GM23338 (cell line): ENCODE measurements at places on chromosomes 6 and 20. TPM values are rescaled to one million over a fixed set of nuclear protein-coding genes. Genes with fewer than 3 reads are reported as not detected.

- no peak overlapping the region for H3K27ac ChIP-seq
- H3K36me3 ChIP-seq: no peaks in the 10 kb centered on the region
- peaks cover 19% of the 10 kb centered on the region for H3K4me1 ChIP-seq
- peak; percentile 48 for DNase-seq
- H3K27me3 ChIP-seq: peaks cover 49% of the 10 kb centered on the region
Observed at GRCh38 chr6:72624557-72625160, 2.8 kb downstream of the KCNQ5 start.

- DNase-seq: no peak
- no peak overlapping the region for H3K4me3 ChIP-seq
- no peaks in the 10 kb centered on the region for H3K36me3 ChIP-seq
- no peaks in the 10 kb centered on the region for H3K4me1 ChIP-seq
Observed at GRCh38 chr6:90139272-90139817, 157.3 kb downstream of the BACH2 start.

- DNase-seq: no peak
- H3K27me3 ChIP-seq: no peaks in the 10 kb centered on the region
- H3K4me3 ChIP-seq: no peak overlapping the region
- no peak overlapping the region for H3K27ac ChIP-seq
- H3K4me1 ChIP-seq: no peaks in the 10 kb centered on the region
Observed at GRCh38 chr6:170471491-170471890, 81.6 kb downstream of the PSMB1 start.

DNA sequence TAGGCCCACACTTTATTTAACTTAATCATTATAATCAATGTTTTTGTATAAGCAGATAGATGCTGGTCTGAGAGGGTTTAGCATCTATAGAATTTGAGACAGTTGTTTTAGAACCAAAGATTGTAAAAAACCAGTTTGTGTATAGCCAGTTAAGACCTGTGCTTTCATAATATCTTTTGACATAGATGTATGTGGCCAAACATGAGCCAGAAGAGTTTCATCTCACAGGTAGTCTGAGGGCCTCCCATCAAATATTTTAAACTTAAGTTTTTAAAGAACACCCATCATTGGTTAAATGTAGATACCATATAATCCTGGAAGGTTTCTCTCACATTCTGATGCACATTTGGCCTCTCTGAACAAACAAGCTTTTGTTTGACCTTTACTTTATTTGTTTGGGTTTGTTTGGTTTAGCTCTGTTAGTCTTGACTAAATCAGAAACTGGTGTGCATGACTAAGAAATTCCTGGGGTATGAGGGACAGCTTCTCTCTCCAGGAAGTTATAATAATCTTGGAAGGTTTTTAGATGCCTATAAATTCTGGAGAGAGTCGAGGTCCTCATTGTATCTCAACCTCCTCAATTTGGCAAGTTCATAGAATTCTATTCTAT lies 58.0 kb upstream of the TMEM200A start:
- no peaks in the 10 kb centered on the region for H3K36me3 ChIP-seq
- no peaks in the 10 kb centered on the region for H3K4me1 ChIP-seq
- no peak overlapping the region for H3K27ac ChIP-seq

GRCh38 chr20:47380481-47380880 lies 24.0 kb upstream of the ZMYND8 start:
- H3K27me3 ChIP-seq: no peaks in the 10 kb centered on the region
- H3K4me1 ChIP-seq: peaks cover 11% of the 10 kb centered on the region
- no peak overlapping the region for H3K27ac ChIP-seq

- H3K36me3 ChIP-seq: no peaks in the 10 kb centered on the region
- H3K27ac ChIP-seq: no peak overlapping the region
- no peaks in the 10 kb centered on the region for H3K4me1 ChIP-seq
- H3K27me3 ChIP-seq: no peaks in the 10 kb centered on the region
- peak; percentile 69 for DNase-seq
- no peak overlapping the region for H3K4me3 ChIP-seq
Observed at GRCh38 chr6:83417880-83418663, 12.8 kb downstream of the ME1 start.

DNA sequence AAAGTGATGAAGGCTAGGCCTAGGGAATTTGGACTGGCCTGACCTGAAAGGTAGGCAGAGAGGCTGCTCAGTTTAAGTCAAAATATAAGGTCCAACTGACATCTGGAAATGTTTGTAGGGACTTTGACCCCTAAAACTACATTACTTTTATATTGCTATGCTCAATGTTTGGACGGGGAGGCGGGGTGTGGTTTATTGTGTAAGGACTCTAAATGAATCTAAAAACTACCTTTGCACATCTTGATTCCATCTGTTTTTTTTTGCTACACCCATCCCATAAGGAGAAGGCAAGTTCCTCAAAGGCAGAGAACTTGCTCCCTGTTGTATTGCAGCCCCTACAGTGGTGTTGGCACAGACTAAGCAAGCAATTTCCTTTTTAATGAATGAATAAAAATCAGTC lies 227.1 kb downstream of the HACE1 start:
- DNase-seq: no peak
- no peaks in the 10 kb centered on the region for H3K36me3 ChIP-seq
- peaks cover 19% of the 10 kb centered on the region for H3K4me1 ChIP-seq
- H3K4me3 ChIP-seq: no peak overlapping the region

DNA sequence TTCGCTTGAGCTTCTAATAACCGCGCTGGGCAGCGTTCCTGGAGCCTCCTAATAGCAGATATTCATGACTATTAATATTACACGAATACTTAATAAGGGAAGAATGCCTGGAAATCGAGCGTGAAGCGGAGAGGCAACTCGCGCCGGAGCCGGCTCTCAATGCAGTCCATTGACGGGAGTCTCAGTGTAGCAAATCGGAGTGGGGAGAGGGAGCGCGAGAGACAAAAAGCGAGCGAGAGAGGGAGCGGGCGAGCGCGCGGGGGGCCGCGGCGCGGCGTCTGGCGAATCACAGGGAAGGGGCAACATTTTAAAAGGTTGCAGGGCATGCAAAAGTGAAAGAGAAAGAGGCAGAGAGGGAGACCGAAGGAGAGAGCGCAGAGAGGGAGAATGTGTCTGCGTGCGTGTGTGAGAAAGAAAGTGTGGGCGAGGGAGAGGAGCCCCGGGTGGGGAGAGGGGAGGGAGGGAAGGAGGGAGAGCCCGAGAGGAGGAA lies 2.9 kb downstream of the TFAP2A start:
- peak; percentile 91 for DNase-seq
- peaks cover 98% of the 10 kb centered on the region for H3K27me3 ChIP-seq
- H3K4me3 ChIP-seq: peak overlapping the region; percentile 54
- H3K36me3 ChIP-seq: no peaks in the 10 kb centered on the region
- H3K27ac ChIP-seq: no peak overlapping the region

- no peak overlapping the region for H3K4me3 ChIP-seq
- no peak overlapping the region for H3K27ac ChIP-seq
- H3K36me3 ChIP-seq: no peaks in the 10 kb centered on the region
- no peaks in the 10 kb centered on the region for H3K27me3 ChIP-seq
- no peak for DNase-seq
Observed at GRCh38 chr6:148147463-148147830, 195.2 kb upstream of the SASH1 start.

- no peak for DNase-seq
- peaks cover 43% of the 10 kb centered on the region for H3K36me3 ChIP-seq
- no peaks in the 10 kb centered on the region for H3K27me3 ChIP-seq
- H3K27ac ChIP-seq: no peak overlapping the region
- H3K4me1 ChIP-seq: no peaks in the 10 kb centered on the region
Observed at GRCh38 chr6:7568021-7568420, 22.0 kb upstream of the SNRNP48 start.

GRCh38 chr20:4880051-4880450 lies 121.3 kb downstream of the SLC23A2 start:
- H3K36me3 ChIP-seq: no peaks in the 10 kb centered on the region
- no peak for DNase-seq
- no peaks in the 10 kb centered on the region for H3K4me1 ChIP-seq

DNA sequence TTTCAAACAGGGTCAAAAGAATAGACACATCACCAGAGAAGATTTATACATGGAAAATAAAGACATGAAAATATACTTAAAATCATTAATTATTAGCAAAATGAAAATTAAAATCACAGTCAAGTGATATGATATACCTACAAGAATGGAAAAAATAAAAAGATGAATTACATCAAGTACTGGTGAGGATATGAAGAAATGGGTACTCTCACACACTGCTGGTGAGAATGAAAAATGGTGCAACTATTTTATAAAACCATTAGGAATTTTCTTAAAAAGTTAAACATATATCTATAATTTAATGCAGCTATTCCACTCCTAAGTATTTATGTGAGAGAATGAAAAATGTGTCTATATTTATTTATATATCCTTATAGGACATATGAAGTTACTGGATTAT lies 136.3 kb upstream of the GRIK2 start:
- no peak overlapping the region for H3K27ac ChIP-seq
- DNase-seq: no peak
- H3K4me1 ChIP-seq: no peaks in the 10 kb centered on the region

DNA sequence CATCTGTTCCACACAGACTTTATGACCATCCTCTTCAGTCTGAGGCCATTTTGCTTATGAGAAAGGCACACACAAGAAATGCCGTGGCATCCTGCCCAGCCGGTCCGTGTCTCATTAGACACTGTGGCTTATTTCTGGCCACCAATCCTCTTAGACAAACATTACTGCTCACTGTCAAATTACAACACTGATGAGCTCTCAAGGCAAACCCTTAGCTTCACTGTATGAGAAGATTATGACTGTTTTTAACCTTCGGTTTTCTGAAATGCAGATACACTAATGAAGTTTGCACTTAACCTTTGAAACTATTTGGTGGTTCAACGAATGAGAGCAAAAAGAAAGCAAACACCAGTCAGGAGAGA lies 50.5 kb upstream of the DST start:
- H3K27me3 ChIP-seq: no peaks in the 10 kb centered on the region
- H3K4me3 ChIP-seq: no peak overlapping the region
- H3K4me1 ChIP-seq: peaks cover 18% of the 10 kb centered on the region; the same call in 1 of the 2 replicates
- no peak for DNase-seq

DNA sequence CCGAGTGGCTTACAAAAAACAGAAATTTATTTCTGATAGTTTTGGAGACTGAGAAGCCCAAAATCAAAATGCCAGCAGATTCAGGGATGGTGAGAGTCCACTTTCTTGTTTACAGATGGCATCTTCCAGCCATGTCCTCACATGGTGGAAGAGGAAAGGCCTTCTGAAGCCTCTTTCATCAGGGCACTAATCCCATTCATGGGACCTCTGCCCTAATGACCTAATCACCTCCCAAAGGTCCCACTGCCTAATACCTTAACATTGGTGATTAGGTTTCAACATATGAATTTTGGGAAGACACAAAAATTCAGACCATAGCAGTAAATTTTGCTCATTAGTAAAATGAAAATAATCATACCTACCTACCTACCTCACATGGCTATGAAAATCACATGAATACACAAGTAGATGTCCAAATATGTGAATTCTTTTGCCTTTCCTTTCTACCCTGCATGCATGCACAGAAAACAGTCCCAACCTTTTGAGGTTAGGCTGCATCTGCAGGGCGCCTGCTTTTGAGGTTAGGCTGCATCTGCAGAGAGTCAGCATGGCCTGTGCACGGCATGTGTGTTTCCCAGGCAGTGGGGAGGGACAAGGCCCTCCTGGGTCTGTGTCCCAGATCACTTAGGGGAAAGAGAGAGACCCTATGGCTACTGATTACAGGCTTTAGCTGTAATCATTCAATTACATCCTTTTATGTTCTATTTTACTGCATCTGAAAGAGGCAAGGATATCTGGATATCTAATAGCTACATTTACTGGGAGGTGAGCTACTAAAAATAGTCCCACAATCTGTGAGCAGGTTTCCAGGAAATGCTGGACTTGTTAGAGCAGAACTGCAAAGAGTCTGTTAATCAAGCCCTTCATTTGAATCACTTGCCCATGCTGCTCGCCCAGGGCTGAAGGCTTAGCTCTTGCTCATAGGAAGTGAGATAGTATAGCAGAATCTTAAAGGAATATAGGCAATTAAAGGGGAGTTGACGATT lies 497.7 kb upstream of the MARCKS start:
- H3K4me1 ChIP-seq: peaks cover 37% of the 10 kb centered on the region
- H3K36me3 ChIP-seq: no peaks in the 10 kb centered on the region
- H3K27ac ChIP-seq: no peak overlapping the region
- no peaks in the 10 kb centered on the region for H3K27me3 ChIP-seq
- DNase-seq: no peak

DNA sequence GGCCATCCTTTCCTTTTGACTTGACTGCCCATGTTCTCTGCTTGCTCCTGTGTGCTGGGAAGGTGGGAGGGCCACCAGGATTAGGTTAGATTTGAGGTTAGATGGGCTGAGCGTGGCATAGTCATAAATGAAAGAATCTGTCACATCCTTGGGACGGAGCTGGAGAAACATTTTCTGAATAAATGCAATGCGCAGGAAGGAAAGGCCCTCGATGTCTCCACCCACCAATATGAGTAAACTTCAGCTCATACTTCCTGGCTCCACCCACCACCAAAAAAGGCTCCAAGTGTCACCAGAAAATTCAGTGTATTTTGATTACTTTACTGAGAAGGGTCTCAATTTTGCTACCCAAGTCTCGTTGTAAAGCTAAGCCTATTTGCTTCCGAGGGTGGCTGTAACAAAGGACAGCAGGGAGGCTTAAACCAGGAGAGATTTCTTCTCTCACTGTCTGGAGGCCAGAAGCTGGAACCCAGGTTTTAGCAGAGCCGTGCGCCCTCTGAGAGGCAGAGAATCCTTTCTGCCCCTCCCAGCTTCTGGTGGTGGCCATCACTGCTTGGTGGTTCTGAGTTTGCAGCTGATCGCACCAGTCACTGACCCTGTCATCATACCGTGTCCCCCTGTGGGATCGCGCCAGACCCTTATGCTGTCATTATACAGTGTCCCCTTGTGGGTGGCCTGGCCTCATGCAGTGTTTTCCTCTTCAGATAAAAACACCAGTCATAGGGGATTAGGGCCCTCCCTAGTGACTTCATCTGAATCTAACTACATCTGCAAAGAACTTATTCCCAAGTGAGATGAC lies 137.8 kb downstream of the TTLL2 start:
- H3K27ac ChIP-seq: no peak overlapping the region
- H3K36me3 ChIP-seq: no peaks in the 10 kb centered on the region
- H3K4me3 ChIP-seq: no peak overlapping the region

Gene ID4
- 7.0 and 8.2 TPM in 2 replicates for total RNA-seq

Gene DNMT3B
- 2,222 and 2,281 TPM in 2 replicates for total RNA-seq

Gene RBM38
- total RNA-seq: 77.6 and 80.5 TPM in 2 replicates

Gene LTA
- not detected in 2 replicates for total RNA-seq

Gene HLA-DQB1
- 4.6 and 5.7 TPM in 2 replicates for total RNA-seq

Gene DDO
- total RNA-seq: 0.10 TPM in 1 of 2 replicates, not detected in the other

Gene LRRN4
- 0.70 and 2.2 TPM in 2 replicates for total RNA-seq

Gene FRK
- total RNA-seq: 0.12 and 0.24 TPM in 2 replicates
